ENCODE measurements at places on chromosomes 4 and X. TPM values are rescaled to one million over a fixed set of nuclear protein-coding genes. Genes with fewer than 3 reads are reported as not detected.

The CAMK2D gene
- total RNA-seq, result 36.1 TPM

The ADGRL3 gene
- not detected for total RNA-seq

The MGAT4D gene
- not detected for total RNA-seq

The HSFX1 gene
- total RNA-seq, result 0.50 TPM

The SCOC gene
- total RNA-seq, result 22.6 TPM

The CTSO gene
- 12.1 TPM for total RNA-seq

The PRICKLE3 gene
- total RNA-seq, result 9.2 TPM
